ENCODE measurements at places on chromosomes 13 and 19.

DNA sequence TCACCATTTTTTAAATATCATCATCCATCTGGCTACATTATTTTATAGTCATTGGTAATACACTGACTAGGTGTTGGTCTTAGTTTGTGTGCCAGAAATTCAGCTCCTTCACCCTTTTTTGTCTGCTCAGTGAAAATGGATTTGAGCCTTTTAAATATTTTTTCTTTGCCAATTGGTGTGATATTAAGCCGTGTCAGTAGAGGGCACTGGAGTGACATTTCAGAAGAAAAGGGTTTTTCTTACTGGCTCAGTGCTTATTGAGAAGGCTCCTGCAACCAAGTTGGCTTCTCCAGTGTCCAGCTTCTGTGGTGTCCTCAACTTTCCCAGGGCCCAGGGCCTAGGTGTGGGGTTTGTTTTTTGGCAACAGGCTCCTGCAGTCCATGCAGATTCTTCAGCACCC, 546.6 kb downstream of the DACH1 start:
- DNase-seq, result no peak

GRCh38 chr19:29400917-29401711, 124.7 kb upstream of the VSTM2B start:
- DNase-seq, result no peak

DNA sequence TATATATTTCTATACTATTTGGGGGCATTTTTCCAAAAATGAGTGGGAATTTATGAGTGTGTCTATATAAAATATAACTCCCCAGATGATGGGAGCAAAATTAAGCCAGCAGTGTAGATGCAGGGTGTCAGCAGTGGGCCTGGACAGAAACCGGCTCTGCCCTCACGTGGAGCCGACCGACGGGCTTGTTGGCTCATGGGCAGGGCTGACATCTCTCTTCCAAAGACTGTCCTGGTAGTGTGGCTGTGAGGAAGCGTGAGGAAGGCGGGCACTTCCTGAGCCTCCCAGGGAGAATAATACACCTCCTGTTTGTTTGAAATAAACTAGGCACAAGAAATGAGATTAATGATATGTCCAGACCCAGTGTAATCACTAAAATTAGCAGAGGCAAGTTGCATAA, 206.5 kb downstream of the TEX29 start:
- no peak for DNase-seq

- no peak for DNase-seq
These were observed 1464.5 kb upstream of the SLC10A2 start for GRCh38 chr13:104530741-104531140.

DNA sequence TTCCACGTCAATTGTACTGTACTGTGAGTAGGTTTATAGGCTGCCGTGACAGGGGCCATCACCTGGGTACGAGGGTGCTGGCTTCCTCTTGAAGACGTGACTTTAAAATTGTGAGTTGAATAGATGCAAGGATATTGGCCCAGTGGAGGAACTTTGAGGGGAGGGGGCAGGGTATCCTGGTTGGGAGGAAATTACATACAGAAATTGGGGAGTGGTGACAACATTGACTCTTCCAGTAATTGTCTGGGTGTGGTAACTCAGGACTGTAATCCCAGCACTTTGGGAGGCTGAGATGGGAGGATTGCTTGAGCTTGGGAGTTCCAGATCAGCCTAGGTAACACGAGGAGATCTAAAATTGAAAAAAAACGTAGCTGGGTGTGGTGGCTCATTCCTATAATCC, 30.4 kb downstream of the DPRX start:
- no peak for DNase-seq

- DNase-seq, result no peak
These were observed 666.4 kb downstream of the OLFM4 start for GRCh38 chr13:53694814-53695532.

DNA sequence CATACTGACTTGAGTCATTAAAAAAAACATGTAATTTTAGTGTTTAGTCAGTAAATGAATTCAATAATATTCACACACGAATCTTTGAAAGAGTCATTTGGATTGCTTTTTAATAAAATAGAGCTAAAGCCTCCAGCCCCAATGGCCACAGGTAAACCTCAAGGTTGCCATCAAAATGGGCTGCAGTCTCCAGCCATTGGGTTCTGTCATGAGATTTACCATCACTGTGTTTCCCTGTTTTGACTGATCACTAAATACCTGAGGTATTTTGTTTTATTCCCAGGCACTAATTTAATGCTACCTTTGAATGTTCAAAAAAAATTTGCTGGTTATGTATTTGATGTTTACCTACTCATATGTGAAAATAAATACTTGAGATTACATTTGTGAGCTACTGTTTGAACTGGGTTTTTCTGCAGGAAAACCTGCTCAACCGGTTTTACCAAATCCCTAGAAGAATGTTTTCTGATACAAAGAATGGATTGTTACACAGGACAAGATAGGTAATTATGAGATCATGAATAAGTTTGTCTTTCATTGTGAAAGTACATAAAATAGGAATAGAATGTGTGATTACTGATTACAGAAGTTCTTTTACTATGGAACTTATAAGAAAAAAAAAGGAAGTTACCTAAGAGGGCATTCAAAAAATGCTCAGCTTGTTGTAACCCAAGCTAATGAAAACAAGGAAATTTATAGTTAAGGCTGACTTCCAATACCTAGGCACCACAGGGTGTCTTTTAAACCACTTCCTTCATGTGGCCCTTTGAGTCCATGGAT, 391.3 kb downstream of the EFNB2 start:
- DNase-seq, result no peak

GRCh38 chr13:101490406-101491015, 38.0 kb downstream of the ITGBL1 start:
- DNase-seq, result no peak

DNA sequence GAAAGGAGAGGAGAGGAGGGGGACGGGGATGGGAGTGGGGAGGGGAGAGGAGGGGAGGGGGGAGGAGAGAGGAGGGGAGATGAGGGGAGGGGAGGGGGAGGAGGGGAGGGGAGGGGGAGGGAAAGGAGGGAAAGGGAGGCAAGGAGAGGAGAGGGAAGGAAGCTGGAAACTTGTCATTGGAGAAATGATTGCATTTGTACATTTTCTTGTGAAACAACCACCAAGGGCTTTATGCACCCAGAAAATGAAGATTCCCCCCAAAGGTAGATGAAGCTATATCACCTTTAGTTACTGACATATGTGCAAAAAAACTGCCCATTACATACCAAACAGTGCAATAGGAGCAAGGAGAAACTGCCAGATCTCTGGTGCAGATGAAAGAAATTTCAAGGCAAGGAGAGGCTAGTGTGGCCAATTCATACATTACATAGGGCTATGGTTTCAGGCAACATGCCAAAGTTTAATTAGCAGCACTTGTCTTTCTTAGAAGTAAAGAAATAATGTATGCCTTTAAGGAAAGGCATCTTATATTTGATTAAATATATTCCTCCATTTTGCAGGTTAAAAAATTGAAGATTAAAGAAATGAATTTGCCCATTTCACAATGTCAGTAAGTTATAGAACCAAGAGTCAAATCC, 49.5 kb upstream of the STK24 start:
- no peak for DNase-seq

DNA sequence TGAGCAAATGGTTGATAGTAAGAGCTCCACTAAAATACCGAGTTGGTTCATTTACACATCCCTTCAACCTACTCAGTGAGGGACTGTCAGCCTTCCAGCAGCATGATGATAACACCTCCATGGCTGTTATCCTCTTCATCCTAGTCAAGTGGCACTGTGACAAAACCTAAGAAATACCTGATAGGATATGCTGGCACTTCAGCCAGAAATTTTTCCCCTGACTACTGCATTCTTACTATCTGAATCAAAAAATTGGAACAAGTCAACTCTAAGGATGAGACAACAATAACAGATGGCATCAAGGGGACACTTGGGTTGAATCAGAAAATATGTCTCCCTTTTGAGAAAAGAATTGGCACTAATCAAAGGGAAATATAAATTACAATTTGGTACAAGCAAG, 193.9 kb downstream of the KCTD12 start:
- DNase-seq, result no peak

DNA sequence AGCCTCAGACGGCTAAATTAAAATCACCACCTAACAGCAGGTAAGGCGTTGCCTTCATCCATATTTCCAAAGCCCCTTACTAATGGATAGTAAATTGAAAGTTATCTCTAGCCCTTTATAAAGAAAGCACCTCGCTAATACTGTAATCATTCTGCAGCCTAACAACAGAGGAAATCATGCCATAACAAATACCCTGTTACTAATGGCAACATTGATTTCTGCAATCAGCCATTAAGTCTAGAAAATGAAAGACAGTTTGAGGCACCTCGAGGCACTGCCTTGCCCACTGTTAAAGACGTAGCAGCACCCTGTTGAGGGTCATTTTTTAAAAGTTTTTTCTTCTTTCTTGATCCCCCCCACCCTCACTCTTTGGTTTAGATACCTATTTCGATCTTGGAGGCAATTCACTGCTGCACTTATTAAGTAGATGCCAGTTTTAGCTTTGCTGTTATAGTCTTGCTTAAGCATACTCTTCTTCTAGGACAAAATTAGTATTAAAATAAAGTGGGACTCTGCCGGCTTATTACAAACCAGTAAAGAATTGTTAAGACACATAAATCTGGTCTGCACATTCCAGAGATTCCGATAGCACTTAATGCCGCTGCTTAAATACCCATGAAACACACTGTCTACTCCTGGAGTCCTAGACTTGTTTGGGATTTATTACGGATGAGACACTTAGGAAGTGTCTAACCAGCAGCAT, 74.8 kb downstream of the ZNF536 start:
- DNase-seq, result no peak

GRCh38 chr19:48489608-48490216, 20.5 kb downstream of the CYTH2 start:
- DNase-seq, result peak; percentile 30

- DNase-seq, result no peak
These were observed 50.8 kb downstream of the LATS2 start for GRCh38 chr13:21010621-21011020.

- no peak for DNase-seq
These were observed 15.7 kb upstream of the B3GNT3 start for GRCh38 chr19:17778968-17779929.

GRCh38 chr19:37695144-37695899, 24.2 kb downstream of the ZNF607 start:
- no peak for DNase-seq

- DNase-seq, result no peak
These were observed 855.1 kb downstream of the SLITRK5 start for GRCh38 chr13:88526186-88526852.

DNA sequence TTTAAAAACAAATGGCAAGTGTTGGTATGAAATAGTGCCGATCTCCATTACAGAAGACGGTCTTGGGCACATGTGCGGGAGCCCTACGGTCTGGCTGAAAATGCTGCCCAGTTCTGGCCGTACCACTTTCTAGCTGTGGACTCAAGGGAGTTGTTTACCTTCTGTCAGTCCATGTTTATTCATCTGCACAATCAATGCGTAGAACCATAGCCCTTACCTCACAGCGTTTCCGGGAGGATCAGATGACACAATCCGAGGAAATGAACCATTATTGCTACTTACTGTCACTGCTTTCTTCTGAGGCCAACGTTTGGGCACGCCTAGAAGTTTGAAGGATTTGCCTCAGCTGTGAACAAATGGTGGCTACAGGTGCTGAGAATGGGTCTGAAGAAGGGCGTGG, 31.2 kb downstream of the GADD45B start:
- no peak for DNase-seq

GRCh38 chr19:6853868-6854267, 33.5 kb upstream of the ADGRE1 start:
- DNase-seq, result no peak

GRCh38 chr13:32212421-32212820, 102.7 kb downstream of the ZAR1L start:
- no peak for DNase-seq

DNA sequence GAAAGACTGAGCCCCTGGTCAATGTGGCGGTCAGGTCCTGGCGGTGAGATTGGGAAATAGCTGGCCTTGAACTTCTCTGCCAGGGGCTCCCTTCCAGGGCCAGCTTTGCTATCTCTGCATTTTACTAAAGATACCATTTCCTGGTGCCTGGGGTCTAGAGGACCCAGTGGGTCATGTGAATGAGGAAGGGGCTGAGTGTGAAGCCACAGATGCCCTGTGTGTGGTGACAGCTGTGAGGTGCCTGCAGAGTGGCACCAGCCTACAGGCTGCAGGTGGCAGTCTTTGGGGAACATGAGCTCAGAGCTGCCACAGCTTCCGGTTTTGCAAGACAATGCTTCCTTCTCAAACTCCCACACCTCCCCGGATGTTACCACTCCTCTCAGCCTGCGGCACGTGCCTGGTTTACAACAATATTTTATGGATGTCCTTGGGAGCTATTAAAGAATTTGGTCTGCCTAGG, 5.2 kb upstream of the MLNR start:
- DNase-seq, result no peak

DNA sequence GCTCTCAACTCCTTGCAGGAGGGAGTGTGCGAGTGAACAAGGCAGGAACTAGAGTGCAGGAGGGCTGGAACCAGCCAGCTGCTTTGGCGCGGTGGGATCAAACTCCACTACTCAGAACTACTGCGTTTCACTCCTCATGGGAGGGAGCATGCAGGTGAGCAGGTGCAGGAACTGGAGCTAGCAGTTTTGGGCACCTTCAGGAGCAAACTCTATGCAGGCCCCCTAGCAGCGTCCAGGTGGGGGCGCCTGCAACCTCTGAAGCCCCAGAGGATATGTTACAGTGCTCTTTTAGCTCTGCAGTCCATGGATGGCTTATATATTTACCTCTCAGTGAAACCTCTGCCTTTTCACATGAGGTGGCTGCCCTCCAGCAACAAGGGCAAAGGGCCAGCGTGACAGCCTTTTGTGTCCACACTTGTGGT, 1303.4 kb downstream of the PCDH9 start:
- no peak for DNase-seq

DNA sequence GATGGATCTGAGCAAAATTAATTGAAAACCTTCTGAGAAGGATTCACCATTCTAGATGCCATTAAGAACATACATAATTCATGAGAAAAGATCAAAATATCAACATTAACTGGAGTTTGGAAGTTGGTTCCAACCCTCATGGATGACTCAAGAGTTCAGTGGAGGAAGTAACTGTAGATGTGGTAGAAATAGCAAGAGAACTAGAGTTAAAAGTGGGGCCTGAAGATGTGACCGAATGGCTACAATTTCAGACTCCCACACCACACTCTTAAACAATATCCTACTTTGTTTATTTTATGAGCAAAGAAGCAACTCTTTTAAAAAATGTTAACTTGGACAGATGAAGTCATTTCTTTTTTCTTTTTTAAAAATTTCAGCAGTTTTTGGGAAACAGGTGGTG, 354.3 kb downstream of the KLF12 start:
- no peak for DNase-seq

GRCh38 chr13:85725433-85725832, 73.8 kb downstream of the SLITRK6 start:
- no peak for DNase-seq

DNA sequence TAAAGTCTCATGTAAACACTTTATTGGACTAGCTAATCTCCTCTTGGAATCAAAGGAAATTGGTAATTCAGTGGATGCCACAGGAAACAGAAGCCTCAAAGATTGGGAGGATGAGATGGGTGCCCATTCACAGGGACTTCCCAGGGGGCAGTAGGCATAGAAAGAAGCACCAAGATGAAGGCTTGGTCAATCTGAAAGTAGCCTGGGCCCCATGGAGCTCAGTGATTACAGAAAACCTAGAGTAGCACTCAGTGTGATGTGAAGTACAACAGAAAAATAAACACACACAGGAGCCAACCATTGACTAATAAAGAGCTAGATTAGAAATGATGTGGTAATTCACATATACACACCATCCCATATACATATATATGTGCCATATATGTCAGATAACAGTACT, 560.6 kb downstream of the TBC1D4 start:
- DNase-seq, result no peak

- no peak for DNase-seq
These were observed 28.0 kb upstream of the WASF3 start for GRCh38 chr13:26529441-26529840.
